GM23248 (cell line): ENCODE measurements at places on chromosomes 2 and 18.

DNA sequence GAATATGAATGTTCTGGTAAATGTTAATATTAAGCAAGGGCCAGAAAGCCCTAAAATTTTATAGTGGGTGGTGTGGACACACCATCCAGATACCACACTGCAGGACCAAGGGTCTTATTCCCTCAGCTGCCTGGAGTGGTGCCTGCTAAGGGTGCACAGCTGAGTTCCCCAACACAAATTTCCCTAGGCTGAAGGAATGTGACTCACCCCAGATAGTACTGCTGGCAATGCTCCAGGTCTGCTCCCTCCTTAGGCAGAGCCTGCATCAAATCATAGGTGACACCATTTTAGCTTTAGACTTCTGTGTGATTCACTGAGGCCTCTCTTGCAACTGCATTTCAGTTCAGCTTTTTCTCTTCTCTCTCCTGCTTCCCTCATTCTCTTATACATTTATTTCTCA lies 321.1 kb downstream of the SATB2 start:
- peak; percentile 84 for DNase-seq

- no peak for DNase-seq
These were observed 17.0 kb upstream of the FZD7 start for GRCh38 chr2:202016579-202017227.

- DNase-seq: peak; percentile 83
These were observed 501.1 kb upstream of the TNP1 start for GRCh38 chr2:217360781-217361482.

- no peak for DNase-seq
These were observed 35.4 kb upstream of the CYP26B1 start for GRCh38 chr2:72183016-72183415.

- peak; percentile 63 for DNase-seq
These were observed 564 bp downstream of the GCC2 start for GRCh38 chr2:108449410-108450130.

GRCh38 chr2:225582355-225583116 lies 183.0 kb downstream of the NYAP2 start:
- no peak for DNase-seq
